Cortex of kidney (tissue), 1 donor: ENCODE measurements at places on chromosomes 11 and 22.

DNA sequence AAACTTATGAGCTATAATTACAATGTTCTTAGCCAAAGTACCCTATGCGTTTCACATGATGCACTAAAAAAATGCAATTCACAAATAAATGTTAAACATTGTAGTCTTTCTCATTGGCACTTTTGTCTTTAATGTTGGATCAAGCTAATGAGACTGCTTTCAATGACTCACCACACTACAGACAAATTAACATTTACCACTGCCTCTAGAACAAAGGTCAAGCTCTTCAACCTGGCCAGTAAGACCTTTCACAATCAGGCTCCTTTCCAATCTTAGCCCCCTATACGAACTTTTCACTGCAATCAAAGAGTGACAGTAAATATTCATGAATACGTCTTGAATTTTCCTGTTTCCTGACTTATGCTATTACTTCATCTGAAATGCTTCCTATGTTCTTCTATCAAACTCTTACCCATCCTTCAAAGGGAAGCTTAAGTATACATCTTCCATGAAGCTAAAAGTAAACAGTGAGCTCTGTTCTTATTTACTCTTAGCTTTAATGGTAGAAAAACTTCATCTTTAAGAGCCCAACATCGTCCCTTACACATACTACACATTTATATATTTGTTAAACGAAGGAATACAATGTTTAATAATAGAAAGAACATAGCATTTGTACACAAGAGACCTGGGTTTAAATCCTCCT lies 326.6 kb upstream of the PITPNB start:
- no peak for DNase-seq

DNA sequence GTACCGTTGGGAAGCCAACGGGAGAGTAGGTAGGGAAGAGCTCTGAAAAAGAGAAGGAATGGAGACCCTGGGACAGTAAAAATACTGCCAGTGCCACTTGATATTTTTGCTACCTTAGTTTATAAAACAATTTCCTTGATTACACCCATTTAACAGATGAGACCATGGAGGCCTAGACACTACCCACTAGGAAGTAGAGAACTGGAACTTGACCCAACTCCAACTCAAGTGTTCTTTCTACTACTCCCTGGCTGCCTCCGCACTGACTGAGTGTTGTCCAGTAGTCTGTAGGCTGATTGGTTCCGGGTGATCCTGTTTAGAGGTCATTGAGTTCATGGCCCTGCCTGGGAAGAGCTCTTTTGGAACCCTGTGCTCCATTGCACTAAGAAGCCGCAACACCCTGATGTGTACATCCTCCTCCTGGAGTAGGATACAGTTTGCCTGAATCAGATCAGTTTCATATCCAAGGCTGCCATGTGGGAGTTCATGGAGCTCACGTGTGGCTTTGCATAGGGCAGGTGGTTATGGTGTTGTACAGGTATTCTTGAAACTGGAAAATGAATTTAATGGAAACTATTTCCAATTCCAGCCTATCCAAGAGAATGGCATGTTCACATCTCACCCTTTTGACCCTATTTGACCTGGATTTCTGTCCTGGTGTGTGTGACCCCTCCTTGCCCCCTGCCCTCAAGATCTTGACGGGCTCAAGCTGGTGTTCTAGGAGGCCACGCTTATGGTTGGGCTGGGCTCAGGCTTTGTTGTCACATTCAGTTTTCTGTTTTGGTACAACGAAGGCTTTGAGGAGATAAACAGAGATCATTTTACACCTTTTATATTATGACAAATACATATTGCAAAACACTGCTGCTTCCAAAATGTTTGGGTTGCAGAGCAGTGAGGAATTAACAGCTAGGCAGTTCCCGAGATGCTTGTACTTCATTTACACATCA lies 102.2 kb upstream of the NNMT start:
- DNase-seq: no peak

GRCh38 chr22:45587638-45588505 lies 83.8 kb upstream of the ATXN10 start:
- DNase-seq: no peak

- DNase-seq: no peak
These were observed 3.4 kb downstream of the KCNK7 start for GRCh38 chr11:65591939-65592857.

DNA sequence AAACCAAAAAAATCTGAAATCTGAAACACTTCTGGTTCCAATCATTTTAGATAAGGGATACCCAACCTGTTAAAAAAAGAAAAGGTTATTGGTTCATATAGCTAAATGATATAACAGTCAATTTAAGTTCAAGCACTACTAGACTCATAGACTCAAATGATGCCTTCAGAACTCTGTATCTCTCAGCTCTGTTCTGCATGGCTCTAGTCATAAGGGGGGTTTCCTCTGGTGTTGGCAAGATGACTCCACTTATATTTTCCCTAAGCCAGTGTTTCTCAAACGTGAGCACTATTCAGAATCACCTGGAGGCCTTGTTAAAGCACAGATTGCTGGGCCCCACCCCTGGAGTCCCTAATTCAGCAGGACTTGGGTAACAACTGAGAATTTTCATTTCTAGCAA lies 11.5 kb upstream of the RRAS2 start:
- DNase-seq: no peak

- no peak for DNase-seq
These were observed 21.6 kb upstream of the TEF start for GRCh38 chr22:41360126-41360525.

DNA sequence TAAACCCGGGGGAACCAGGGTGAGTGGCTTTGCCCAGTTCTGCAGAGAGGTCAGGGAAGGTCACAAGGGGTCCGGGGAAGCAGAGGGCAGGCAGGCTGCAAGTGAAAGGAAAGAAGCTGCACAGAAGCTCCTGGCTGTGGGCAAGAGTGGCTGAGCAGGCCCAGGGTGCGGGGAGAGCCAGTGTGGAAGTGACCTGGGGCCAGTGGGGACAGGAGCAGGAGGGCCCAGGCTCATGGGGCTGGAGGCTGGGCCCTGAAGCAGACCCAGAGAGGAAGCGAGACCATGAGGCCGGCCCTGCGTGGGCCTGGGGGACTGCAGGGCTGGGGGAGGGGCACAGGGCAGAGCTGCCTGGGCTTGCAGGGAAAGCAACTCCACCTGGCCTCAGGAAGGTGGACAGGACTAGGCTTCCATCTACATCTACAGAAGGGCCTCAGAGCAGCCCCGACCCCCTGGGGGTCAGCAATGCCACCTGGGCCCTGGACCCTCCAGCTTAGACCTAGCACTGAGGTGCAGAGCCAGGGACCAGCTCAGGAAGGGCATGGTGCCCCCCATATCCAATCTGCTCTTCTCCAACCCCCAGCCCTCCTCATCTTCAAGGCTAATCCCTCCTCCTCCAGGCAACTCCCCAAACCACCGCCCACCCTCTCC lies 11.6 kb downstream of the IGF2 start:
- no peak for DNase-seq

DNA sequence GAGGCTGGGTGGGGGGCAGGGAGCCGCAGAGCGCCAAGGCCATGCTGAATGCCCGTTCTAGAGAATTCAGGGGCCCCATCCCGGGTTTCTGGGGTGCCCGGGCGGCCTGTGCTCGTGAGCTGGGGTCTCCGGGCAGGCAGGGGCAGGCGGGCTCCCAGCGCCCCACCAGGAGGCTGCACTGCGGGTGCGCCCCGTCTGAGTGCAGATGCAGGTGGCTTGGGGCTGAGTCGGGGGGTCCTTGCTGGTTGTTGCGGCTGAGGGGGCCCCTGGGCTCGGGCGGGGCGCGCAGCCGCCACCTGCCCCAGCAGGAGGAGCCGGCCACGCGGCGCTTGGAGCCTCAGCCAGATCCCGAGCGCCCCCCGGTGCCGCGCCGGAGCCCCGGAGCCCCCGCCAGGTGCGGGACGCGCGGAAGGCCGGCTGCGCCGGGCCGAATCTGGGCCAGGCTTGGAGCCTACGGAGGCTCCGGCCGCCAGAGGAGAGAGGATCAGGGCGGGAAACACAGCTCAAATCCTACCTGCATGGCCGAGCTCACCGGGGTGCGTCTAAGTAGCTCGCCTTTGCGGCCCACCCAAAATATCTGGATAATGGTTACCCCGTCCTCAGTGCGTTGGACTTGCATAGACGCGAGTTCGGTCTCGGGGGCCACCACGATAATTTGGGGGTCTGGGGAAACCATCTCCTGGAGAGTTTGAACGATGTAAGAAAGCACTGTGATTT lies 590 bp upstream of the IGF2 start:
- no peak for DNase-seq

- DNase-seq: no peak
These were observed 243.8 kb downstream of the TMEM135 start for GRCh38 chr11:87281496-87281895.

DNA sequence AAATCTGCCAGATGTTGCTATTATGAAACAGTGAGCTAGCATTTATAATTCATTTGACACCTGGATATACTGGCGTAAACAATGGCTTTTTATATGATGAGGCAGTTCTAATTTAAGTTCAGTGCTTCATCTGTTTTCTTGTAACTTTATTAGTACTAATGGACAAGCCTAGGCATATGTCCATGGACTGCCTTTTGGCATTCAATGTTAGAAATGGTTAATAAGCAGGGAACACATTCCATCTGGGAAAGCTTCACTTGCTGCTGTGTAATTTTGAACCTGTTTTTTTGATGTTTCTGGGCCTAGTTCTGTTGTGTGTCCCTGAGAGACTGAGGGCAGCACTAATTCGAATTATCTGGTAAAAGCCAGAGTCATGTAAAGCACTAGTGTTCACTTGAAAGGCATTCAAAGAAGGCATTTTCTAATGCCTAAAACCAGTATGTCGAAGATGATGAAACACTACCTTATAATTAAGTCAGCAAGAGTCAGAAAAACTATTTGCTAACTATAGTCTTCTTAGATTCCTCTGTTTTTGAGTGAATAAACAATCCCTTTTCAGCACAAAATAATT lies 138.5 kb downstream of the SWAP70 start:
- DNase-seq: no peak

GRCh38 chr11:924406-925157 lies 1.1 kb upstream of the AP2A2 start:
- no peak for DNase-seq

- no peak for DNase-seq
These were observed 375.7 kb downstream of the SHANK2 start for GRCh38 chr11:70876685-70877084.

DNA sequence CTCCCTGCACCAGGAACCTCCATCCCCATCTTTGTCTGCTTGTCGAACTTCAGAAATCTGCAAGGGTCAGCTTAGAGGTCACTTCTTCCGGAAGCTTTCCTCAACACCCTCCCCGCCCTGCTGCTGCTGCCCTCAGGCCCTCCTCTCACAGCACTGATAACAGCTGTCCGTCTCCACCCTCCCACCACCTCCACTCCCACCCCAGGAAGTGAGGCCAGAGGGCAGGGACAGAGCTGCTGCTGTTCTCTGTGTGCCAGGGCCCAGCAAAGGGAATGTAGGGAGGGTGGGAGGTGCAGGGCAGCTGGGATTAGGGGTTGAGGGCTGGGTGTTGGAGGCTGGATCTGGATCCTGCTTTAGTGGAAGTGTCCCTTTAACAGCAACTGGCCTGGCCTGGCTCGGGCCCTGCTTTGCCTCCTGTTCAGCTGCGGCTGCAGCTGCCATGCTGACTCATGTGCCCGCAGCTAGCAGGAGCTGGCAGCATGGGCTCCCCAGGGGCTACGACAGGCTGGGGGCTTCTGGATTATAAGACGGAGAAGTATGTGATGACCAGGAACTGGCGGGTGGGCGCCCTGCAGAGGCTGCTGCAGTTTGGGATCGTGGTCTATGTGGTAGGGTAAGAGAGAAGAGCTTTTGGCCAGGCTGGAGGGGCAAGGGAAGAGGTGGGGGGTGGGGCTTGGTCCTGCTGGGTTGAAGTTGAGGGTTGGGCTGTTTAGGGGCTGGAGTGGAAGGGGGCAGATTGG lies at the start of gene P2RX6:
Gene P2RX6, plus strand, starts transcription at position 440 of the 740 bp plus-strand sequence. Its CDS starts 10 bp downstream, at position 450.
- no peak for DNase-seq

- DNase-seq: no peak
These were observed 65.6 kb downstream of the IGLL1 start for GRCh38 chr22:23514322-23515038.

- no peak for DNase-seq
These were observed 135.7 kb upstream of the SEZ6L start for GRCh38 chr22:26033586-26033985.

DNA sequence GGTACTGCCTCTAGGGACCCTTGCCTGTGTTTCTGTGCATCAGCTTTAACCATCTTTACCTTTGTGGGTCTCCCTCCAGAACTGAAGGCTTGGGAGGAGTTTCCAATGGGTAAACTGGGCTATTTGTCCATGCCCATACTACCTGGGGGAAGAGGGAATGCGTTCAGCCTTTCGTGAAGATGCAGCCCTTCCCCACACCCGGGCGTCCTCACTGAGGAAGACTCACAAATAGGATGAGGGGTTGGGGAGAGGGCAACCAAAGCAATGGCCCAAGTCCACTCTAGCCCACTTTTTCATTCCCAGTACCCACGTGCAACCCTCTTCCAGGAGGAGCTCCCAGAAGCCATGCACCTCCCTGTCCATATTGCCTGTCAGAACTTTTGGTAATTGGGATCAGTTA lies 61.8 kb upstream of the ADA2 start:
- DNase-seq: no peak

- no peak for DNase-seq
These were observed 30.3 kb downstream of the VSTM5 start for GRCh38 chr11:93819966-93820695.

DNA sequence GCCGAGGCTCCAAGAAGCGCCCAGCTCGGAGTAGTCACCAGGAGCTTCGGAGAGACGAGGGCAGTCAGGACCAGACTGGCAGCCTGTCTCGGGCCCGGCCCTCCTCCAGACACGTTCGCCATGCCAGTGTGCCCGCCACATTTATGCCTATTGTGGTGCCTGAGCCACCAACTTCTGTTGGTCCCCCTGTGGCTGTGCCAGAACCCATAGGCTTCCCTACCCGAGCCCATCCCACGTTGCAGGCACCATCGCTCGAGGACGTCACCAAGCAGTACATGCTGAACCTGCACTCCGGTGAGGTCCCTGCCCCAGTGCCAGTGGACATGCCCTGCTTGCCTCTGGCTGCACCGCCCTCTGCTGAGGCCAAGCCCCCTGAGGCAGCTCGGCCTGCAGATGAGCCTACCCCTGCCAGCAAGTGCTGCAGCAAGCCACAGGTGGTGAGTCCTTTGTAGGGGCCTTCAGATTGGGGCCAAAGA lies 3.4 kb downstream of the ARHGEF17 start:
- DNase-seq: no peak

GRCh38 chr11:47961383-47961782 lies 19.0 kb upstream of the PTPRJ start:
- DNase-seq: no peak

GRCh38 chr11:100941033-100941432 lies 188.6 kb downstream of the PGR start:
- no peak for DNase-seq

- DNase-seq: no peak
These were observed 16.9 kb downstream of the MS4A6A start for GRCh38 chr11:60165951-60166350.

DNA sequence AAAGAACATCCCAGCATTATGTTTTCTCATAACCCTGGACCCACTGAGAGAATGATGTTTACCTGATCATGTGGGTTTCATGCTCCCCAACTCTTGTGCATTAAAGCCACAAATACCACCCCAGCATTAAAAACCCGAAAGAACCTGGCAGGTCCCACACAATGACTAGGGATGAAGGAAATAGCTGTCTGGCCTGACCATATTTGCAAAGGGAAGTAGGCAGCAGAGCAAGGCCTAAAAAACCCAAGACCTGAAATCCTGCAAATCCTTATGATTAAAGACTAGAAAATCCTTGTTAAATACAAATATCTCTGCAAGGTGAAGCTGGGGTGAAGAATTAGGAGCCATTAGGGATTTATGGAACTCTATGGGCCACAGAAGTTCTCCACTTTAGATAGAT lies 23.7 kb downstream of the PAK1 start:
- DNase-seq: no peak
